ENCODE measurements at places on chromosomes 2 and 18. TPM values are rescaled to one million over a fixed set of nuclear protein-coding genes. Genes with fewer than 3 reads are reported as not detected.

UGT1A1 gene
- total RNA-seq = 0.53 TPM

REG3A gene
- total RNA-seq = 1.6 TPM

DNA sequence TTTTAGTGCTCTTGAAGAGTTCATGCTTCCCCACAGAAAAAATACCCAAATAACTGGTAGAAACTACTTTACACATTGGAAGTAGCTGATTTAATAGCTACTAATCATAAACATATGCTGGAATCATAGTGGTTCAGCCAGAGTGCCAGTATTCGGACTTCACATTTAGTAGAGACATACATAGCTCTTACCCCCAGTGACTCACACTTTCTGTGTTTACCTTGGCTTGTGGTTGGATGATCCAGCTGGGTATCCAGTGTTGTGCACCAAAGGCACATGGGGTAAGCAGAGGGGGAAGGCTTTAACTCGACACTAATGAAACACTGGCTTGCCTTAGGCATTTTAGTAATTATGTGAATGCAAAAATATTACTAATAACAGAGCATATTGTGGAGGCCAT lies 18.1 kb downstream of the ARHGAP28 start:
- no peaks in the 10 kb centered on the region for H3K27me3 ChIP-seq
- no peak overlapping the region for H3K27ac ChIP-seq
- no peaks in the 10 kb centered on the region for H3K36me3 ChIP-seq
- DNase-seq = no peak
- no peak overlapping the region for H3K4me3 ChIP-seq
- peaks cover 21% of the 10 kb centered on the region for H3K4me1 ChIP-seq

SESTD1 gene
- 34.7 TPM for total RNA-seq

GRCh38 chr2:5719629-5720334 lies 27.6 kb downstream of the SOX11 start:
- no peak for DNase-seq
- H3K36me3 ChIP-seq = no peaks in the 10 kb centered on the region
- H3K27ac ChIP-seq = no peak overlapping the region
- no peaks in the 10 kb centered on the region for H3K27me3 ChIP-seq

SOS1 gene
- 34.6 TPM for total RNA-seq

TMEM178A gene
- total RNA-seq = 3.9 TPM

PPM1G gene
- total RNA-seq = 60.6 TPM

GRCh38 chr2:213252206-213252605 lies 32.1 kb upstream of the SPAG16 start:
- H3K27me3 ChIP-seq = no peaks in the 10 kb centered on the region
- no peaks in the 10 kb centered on the region for H3K36me3 ChIP-seq
- H3K4me1 ChIP-seq = peaks cover 7% of the 10 kb centered on the region
- no peak overlapping the region for H3K27ac ChIP-seq
- DNase-seq = no peak

ADCYAP1 gene
- total RNA-seq = 0.40 TPM

PPP1R1C gene
- total RNA-seq = 0.40 TPM

- no peaks in the 10 kb centered on the region for H3K27me3 ChIP-seq
- no peaks in the 10 kb centered on the region for H3K4me1 ChIP-seq
- H3K27ac ChIP-seq = no peak overlapping the region
- peak; percentile 67 for DNase-seq
- H3K36me3 ChIP-seq = no peaks in the 10 kb centered on the region
- no peak overlapping the region for H3K4me3 ChIP-seq
These were observed 20.4 kb upstream of the BCL2 start for GRCh38 chr18:63339920-63340484.

- peak; percentile 46 for DNase-seq
- no peaks in the 10 kb centered on the region for H3K27me3 ChIP-seq
- H3K27ac ChIP-seq = no peak overlapping the region
- peaks cover 4% of the 10 kb centered on the region for H3K4me1 ChIP-seq
- no peaks in the 10 kb centered on the region for H3K36me3 ChIP-seq
These were observed 557.5 kb downstream of the ARHGAP15 start for GRCh38 chr2:143686585-143687164.

GRCh38 chr2:181807526-181807925 lies 84.0 kb upstream of the ITPRID2 start:
- H3K4me1 ChIP-seq = peaks cover 10% of the 10 kb centered on the region
- no peaks in the 10 kb centered on the region for H3K27me3 ChIP-seq
- H3K27ac ChIP-seq = no peak overlapping the region

DNA sequence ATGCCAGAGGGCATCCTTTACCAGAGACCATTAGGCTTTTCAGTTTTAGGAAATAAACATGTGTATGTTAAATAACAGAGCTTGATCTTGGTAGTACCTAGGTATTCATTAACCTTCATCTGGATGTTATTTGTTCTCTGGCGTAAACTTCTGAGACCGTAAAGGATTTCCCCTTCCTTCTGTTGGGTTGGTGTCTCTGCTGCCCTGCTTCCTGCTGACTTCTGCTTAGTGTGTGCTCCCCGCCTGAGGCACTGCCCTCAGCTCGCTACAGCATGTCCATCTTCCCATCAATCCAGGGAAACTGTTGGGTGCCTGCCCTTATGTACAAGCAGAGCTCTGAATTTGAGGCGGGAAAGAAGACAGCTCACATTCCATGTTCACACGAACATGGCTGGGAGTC lies 177.9 kb downstream of the TPGS2 start:
- H3K4me3 ChIP-seq = no peak overlapping the region
- H3K4me1 ChIP-seq = no peaks in the 10 kb centered on the region
- no peaks in the 10 kb centered on the region for H3K27me3 ChIP-seq
- no peak overlapping the region for H3K27ac ChIP-seq
- DNase-seq = no peak

- H3K4me1 ChIP-seq = no peaks in the 10 kb centered on the region
- no peak for DNase-seq
- no peaks in the 10 kb centered on the region for H3K36me3 ChIP-seq
- H3K4me3 ChIP-seq = no peak overlapping the region
These were observed 284.8 kb downstream of the MREG start for GRCh38 chr2:215728504-215729065.

DNA sequence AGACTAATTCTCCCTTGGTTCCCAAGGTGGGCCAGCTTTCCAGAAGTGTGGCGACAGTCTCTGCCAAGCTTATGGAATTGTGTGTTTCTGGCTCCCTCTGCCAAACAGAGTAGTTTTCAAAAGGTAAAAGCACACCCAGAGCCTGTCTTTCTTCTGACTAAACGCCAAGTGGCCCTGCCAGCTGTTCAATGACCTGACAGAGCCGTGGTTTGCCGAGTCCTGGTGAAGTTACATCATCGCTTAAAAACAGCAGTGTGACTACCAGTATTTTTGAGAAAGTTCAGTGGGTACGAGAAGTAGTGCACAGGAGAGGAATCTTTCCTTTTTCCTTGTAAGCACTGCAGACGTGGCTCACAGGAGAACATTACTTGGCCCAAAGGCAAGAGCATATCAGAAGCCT lies 1.9 kb downstream of the PER2 start:
- H3K36me3 ChIP-seq = no peaks in the 10 kb centered on the region
- no peak overlapping the region for H3K4me3 ChIP-seq
- peak overlapping the region; percentile 96 for H3K27ac ChIP-seq
- no peaks in the 10 kb centered on the region for H3K27me3 ChIP-seq
- peak; percentile 60 for DNase-seq
- peaks cover 48% of the 10 kb centered on the region for H3K4me1 ChIP-seq

ACOXL gene
- 0.36 TPM for total RNA-seq

- peaks cover 14% of the 10 kb centered on the region for H3K4me1 ChIP-seq
- H3K36me3 ChIP-seq = no peaks in the 10 kb centered on the region
- H3K4me3 ChIP-seq = no peak overlapping the region
- H3K27me3 ChIP-seq = no peaks in the 10 kb centered on the region
- H3K27ac ChIP-seq = no peak overlapping the region
These were observed 74.7 kb downstream of the COPS8 start for GRCh38 chr2:237160271-237160919.

BCL2 gene
- 9.1 TPM for total RNA-seq

- no peaks in the 10 kb centered on the region for H3K36me3 ChIP-seq
- no peak overlapping the region for H3K27ac ChIP-seq
- H3K27me3 ChIP-seq = no peaks in the 10 kb centered on the region
- no peak overlapping the region for H3K4me3 ChIP-seq
These were observed 101.5 kb downstream of the CDH7 start for GRCh38 chr18:65852273-65852672.

ADAM23 gene
- 2.0 TPM for total RNA-seq

GRCh38 chr18:47184419-47185050 lies 8.4 kb upstream of the IER3IP1 start:
- no peak overlapping the region for H3K27ac ChIP-seq
- no peaks in the 10 kb centered on the region for H3K36me3 ChIP-seq
- H3K4me1 ChIP-seq = no peaks in the 10 kb centered on the region
- no peak overlapping the region for H3K4me3 ChIP-seq
- DNase-seq = peak; percentile 73

COLEC11 gene
- total RNA-seq = 22.6 TPM

DNA sequence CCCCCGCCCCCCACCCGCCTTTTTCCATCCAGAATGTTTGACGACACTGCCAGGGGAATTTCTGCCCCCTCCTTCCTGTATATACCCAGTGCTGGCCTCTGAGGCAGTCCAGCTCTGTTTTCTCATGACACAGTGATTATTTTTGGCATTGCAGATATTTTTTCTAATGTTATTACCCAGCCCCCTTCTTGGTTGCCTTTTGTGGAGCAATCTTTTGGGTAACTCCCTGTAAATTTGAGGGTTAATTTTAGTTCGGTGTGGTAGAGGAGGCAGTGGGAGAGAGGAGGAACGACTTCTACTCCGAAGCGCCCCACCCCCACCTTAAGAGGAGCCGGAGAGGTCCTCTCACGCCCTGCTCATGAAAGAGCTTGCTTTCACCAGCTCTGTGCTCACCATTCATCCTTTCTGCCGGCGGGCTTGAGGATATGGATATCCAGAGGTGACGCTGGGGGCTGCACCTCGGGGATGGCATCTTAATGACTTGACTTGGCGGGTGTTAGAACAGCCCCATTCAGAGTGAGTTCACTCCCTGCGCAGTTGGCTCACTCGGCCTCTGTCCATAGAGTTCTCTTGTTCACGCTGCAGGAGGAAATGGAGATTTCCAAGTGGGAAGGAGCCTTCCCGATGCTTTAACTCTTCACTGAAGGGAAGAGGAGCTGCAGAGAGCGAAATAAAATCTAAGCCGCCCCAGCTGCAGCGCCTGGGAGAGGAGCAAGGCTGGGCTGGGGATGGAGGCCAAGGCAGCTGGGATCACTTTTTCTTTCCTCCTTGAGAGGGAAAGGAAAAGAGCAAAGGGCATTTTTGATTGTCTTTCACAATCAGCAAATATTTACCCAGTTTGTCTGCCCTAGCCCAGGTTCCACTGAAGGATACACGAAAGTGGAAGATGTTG lies 38.4 kb downstream of the EPAS1 start:
- H3K36me3 ChIP-seq = no peaks in the 10 kb centered on the region
- no peak overlapping the region for H3K4me3 ChIP-seq

ABCB11 gene
- 9.2 TPM for total RNA-seq

- H3K27me3 ChIP-seq = no peaks in the 10 kb centered on the region
- DNase-seq = peak; percentile 34
- no peaks in the 10 kb centered on the region for H3K36me3 ChIP-seq
- no peaks in the 10 kb centered on the region for H3K4me1 ChIP-seq
- no peak overlapping the region for H3K4me3 ChIP-seq
- no peak overlapping the region for H3K27ac ChIP-seq
These were observed 12.0 kb upstream of the DARS1 start for GRCh38 chr2:135997380-135997779.

GRCh38 chr18:8177330-8178016 lies 431.8 kb upstream of the RAB12 start:
- H3K27me3 ChIP-seq = no peaks in the 10 kb centered on the region
- no peak overlapping the region for H3K27ac ChIP-seq
- H3K4me3 ChIP-seq = no peak overlapping the region
- peaks cover 7% of the 10 kb centered on the region for H3K4me1 ChIP-seq
- H3K36me3 ChIP-seq = no peaks in the 10 kb centered on the region

DNA sequence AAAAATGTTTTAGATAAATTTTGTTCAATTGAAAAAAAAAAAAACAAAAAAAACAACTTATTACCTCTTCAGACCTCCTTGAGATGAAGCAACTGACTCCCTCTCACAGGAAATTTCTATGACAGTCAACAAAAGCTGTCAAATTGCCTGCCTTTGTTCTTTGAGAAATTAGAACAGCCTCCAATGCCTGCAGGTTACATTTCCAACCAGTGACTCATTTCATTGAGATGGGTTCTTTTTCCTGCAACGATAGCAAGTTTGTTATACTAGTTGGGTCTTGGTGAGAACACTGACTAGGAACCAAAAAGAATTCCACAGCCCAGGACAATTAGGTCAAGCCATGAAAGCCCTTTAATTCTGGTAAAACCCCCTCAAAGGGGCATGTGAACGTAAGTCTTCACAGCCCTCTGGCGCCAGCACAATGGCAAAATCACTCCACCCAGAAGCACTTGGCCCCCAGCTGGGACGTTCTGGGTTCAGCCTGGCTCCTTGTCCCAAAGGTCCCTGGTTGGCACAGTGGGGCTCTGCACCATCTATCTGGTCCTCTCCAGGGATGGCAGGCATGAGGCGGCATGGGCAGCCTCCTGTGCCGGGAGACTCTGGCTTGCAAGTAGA lies 87.0 kb downstream of the SPP2 start:
- no peaks in the 10 kb centered on the region for H3K27me3 ChIP-seq
- H3K27ac ChIP-seq = peak overlapping the region; percentile 47
- DNase-seq = peak; percentile 39
- H3K36me3 ChIP-seq = no peaks in the 10 kb centered on the region
- H3K4me1 ChIP-seq = no peaks in the 10 kb centered on the region

GRCh38 chr2:219106251-219106650 lies 45.5 kb upstream of the IHH start:
- H3K36me3 ChIP-seq = no peaks in the 10 kb centered on the region
- H3K4me1 ChIP-seq = peaks cover 16% of the 10 kb centered on the region
- DNase-seq = no peak
- no peaks in the 10 kb centered on the region for H3K27me3 ChIP-seq

CRYGC gene
- 1.3 TPM for total RNA-seq

- no peaks in the 10 kb centered on the region for H3K4me1 ChIP-seq
- peak overlapping the region; percentile 99 for H3K4me3 ChIP-seq
- peak; percentile 47 for DNase-seq
- H3K36me3 ChIP-seq = no peaks in the 10 kb centered on the region
- H3K27me3 ChIP-seq = no peaks in the 10 kb centered on the region
These were observed 848 bp downstream of the TMSB10 start for GRCh38 chr2:84906108-84906899.

SLC5A7 gene
- not detected for total RNA-seq

IL36G gene
- total RNA-seq = 0.20 TPM

DNA sequence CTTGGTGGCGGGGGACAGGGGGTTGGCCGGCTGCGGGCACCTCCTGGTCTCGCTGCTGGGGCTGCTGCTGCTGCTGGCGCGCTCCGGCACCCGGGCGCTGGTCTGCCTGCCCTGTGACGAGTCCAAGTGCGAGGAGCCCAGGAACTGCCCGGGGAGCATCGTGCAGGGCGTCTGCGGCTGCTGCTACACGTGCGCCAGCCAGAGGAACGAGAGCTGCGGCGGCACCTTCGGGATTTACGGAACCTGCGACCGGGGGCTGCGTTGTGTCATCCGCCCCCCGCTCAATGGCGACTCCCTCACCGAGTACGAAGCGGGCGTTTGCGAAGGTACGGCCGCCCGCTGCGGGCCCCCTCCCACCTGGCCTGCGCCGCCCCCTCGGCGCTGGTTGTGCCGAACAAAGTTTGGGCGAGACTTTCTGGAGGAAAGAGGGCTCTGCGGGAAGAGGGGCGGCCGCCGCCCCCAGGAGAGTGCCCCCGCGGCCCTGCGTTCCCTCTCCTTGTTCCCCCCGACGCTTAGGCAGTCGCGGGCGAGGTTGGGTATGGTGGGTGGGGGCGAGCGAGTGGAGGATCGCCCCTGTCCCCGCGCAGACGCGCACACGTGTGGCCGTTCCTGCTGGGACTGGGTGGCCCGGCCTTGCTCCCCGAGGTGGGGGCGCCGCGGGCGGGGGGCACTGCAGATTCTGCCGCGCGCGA lies 866 bp downstream of the CRIM1 start:
- peaks cover 9% of the 10 kb centered on the region for H3K4me1 ChIP-seq
- H3K4me3 ChIP-seq = peak overlapping the region; percentile 95
- H3K36me3 ChIP-seq = no peaks in the 10 kb centered on the region

Measured in hepatocyte (in vitro differentiated cells).